ENCODE measurements at places on chromosomes 5 and 9. TPM values are rescaled to one million over a fixed set of nuclear protein-coding genes. Genes with fewer than 3 reads are reported as not detected.

ZBTB5 gene
- total RNA-seq, result 29.1 TPM

ACTL7A gene
- total RNA-seq, result not detected

ZBTB34 gene
- 75.7 TPM for total RNA-seq

ELOVL7 gene
- total RNA-seq, result 4.1 TPM

DMRT2 gene
- total RNA-seq, result not detected

CCL21 gene
- total RNA-seq, result not detected

ECSCR gene
- total RNA-seq, result 4.7 TPM

CCDC112 gene
- 81.1 TPM for total RNA-seq
